ENCODE measurements at places on chromosomes 6 and 20.

GRCh38 chr6:157137501-157137900 lies 185.8 kb downstream of the TMEM242 start:
- no peak for DNase-seq

DNA sequence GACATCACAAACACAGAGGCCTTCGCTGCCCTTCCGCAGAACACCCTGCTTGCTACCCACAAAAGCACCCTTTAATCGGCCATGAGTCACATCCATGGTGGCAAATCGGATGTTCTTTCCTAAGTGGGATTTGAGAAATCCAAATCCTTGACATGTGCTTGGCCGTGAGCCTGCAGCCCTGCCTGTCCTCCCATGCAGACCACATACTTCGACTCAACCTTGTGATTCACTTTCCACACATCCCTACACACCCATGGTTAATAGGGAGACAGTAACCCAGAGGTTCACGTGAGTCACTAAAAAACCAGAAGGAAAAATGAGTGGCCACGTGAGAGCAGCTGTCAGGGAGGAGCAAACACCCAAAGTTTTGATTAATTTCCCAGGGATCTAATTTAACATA lies 19.4 kb downstream of the RAMACL start:
- no peak for DNase-seq

GRCh38 chr6:10406556-10406955 lies 8.3 kb downstream of the TFAP2A start:
- no peak for DNase-seq

GRCh38 chr20:62710886-62711702 lies 2.5 kb downstream of the NTSR1 start:
- peak; percentile 44 for DNase-seq

- DNase-seq, result peak; percentile 55
Measured at GRCh38 chr6:30200551-30201281, 12.5 kb downstream of the TRIM26 start.

DNA sequence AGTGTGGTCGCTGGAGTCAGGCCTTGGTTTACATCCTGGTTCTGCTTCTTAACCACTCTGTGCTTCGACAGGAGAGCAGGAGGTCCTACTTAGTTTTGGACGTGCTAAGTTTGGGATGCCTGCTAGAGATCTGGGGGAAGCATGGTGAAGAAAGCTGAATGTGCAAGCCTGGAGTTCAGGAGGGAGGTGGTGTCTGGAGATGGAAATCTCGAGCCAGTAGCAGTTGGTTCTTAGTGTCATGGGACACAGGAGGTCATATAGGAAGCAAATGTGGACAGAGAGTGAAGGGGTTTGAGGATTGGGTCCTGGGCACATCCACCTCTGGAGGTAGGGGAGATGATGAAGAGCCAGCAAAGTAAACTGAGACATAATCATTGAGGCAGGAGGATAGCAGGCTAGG lies 131.4 kb downstream of the SYCP2 start:
- DNase-seq, result no peak

- DNase-seq, result no peak
Measured at GRCh38 chr6:130765181-130765727, 62.0 kb upstream of the SMLR1 start.

DNA sequence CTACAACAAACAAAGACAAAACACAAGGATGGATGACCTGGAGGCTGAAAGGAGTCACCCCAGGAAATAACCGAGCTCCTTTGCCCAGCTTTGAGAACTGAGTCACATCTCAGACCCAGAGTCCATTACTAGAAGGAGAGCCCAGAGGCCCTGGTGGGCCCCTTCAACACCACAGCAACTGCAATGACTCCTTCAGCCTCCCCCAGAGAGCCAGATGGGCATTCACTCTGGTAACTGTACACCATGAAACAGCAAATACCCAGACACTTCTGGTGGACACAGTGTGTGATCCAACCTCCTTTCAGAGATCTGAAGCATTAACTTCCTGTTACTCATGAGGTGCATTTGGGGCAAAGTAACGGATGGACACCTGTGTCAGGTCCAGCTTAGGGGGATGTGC lies 22.6 kb downstream of the RAET1L start:
- no peak for DNase-seq

DNA sequence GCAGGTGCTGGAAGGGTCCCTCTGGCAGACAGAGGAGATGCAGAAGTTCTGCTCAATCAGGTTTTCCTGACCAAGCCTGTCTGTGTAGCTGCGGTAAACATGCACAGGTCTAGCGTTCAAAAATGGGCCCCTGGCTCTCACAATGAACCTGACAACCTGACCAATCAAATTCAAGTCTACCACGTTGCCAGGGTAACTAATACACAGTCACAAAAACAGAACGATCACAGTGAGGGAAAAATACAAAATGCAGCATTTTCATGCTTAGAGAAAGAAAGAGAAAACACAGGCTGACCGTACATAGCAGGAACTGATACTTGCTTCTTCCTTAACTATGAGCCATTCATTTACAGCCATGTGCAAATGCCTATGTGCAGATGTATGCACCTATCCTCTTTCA lies 353.1 kb upstream of the TSHZ2 start:
- DNase-seq, result no peak

DNA sequence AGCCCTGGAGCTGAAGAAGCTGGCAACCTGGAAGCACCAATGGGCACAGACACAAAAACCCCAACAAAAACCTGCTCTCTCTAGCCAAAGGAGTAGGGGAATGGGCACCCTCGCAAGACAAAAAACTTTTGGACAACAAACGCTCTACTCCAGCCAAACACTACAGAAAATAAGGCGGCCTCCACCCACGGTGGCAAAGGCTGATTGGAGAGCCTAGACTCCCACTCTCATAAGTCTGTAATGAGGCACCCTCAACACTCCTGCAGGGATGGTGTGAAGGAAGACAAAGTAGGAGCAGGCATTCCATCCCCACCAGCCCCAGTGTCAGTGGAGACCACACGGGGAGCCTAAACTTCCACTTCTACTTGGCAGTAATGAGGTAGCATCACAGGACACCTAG lies 8.8 kb downstream of the TTI1 start:
- no peak for DNase-seq

GRCh38 chr6:75348882-75349261 lies 64.3 kb upstream of the TMEM30A start:
- DNase-seq, result no peak

GRCh38 chr20:10076126-10077080 lies 41.6 kb downstream of the ANKEF1 start:
- DNase-seq, result no peak

GRCh38 chr6:90484385-90484784 lies 102.5 kb downstream of the MAP3K7 start:
- DNase-seq, result no peak

GRCh38 chr6:109429496-109429895 lies 10.9 kb downstream of the PPIL6 start:
- no peak for DNase-seq

DNA sequence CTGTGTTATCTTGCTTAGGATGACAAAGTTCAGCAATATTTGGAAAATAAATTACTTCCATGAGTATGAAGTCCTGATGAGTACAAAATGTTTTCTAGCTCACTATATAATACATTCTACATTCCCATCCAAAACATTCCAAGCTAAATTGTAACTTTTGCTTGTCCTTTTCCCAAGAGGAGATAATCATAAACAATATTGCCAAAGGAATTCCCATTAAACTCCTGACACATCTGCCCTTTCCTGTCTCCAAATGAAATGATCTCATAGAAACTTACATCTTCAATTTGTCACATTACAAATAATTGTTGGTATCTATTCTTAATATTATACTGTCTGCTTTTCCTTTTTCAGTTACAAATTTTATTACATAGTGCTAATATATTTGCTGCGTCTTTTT lies 20.4 kb upstream of the SENP6 start:
- no peak for DNase-seq

DNA sequence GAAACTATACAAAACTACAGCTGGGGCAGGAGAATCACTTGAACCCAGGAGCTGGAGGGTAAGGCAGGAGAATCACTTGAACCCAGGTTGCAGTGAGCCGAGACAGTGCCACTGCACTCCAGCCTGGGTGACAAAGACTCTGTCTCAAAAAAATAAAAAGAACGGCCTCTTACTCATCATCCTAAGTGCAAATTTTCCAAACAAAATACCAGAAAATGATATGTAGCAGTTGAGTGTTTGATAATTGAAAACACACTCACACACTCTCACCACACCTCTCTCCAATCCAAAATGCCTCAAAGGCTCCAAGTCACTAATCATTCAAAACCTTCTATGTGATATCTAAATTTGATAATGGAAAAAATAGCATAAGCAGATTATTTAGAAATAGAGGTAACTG lies 198.6 kb upstream of the SHLD1 start:
- no peak for DNase-seq

GRCh38 chr6:84329516-84329915 lies 102.1 kb upstream of the CEP162 start:
- no peak for DNase-seq

- DNase-seq, result no peak
Measured at GRCh38 chr6:166027761-166028160, 139.9 kb downstream of the TBXT start.

DNA sequence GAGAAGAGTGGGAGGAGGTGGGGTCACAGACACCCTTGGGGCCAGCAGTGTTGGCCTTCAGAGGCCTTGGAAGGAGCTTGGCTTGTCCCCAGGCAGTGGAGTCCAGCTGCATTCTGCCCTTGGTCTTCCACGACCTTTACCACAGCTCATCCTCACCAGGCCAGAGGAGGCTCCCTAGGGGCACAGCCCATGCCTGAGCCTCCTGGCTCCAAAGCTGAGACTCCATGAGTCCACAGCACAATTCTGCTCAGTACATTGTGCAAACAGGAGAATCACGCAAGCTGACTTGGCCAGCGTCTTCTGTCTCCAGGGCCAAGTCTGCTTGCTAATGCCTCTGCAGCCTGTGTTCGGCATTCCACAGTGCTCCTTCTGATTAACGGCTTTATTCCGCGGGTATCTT lies 337.2 kb downstream of the SMOC2 start:
- no peak for DNase-seq

DNA sequence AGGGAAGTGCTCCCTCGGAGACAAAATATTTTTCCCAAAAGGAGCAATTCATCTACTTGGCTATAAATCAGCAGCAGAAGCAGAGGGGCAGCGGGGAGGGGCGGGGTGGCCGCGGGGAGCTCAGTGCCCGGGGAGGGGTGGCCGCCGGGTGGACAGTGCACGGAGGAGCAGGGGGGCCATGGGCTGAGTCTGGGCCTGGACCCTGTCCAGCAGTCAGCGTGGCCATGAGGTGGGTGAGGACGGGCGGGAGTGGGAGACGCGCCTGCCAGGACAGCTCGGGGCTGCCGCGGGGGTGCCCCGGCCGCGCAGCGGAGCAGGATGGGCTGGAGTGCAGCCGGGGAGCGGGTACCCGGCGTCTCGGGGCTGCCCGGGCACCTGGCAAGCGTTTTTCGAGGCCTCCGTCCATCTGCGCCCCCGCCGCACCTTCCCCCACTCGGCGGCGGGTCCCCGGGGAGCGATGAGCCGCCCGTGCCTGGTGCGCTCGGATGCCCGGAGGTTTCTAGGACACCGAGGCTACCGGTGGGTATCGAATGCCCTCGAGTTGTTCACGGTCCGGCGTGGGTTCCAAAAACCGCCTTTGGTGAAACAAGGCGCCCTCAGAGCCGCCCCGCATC lies 229.5 kb downstream of the THBS2 start:
- no peak for DNase-seq

DNA sequence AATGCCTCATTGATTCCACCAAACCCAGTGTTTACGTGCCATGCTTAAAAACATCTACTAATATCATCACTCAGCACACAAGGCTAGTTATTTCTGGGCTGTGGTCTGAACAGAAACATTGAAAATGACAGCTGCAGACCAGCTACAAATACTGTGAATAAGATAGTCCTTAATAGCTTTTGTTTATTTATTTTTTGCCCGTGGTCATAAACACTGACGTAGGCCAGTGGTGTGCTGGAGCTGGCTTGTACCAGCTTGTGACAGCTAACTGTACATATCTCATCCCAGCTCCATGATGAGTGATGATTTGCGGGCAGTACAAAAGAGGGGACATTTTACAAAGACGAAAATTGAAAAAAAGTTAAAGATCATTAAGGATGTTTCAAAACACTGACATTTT lies 1057.0 kb downstream of the EPHA7 start:
- no peak for DNase-seq

GRCh38 chr20:16069389-16070010 lies 503.7 kb downstream of the KIF16B start:
- no peak for DNase-seq

DNA sequence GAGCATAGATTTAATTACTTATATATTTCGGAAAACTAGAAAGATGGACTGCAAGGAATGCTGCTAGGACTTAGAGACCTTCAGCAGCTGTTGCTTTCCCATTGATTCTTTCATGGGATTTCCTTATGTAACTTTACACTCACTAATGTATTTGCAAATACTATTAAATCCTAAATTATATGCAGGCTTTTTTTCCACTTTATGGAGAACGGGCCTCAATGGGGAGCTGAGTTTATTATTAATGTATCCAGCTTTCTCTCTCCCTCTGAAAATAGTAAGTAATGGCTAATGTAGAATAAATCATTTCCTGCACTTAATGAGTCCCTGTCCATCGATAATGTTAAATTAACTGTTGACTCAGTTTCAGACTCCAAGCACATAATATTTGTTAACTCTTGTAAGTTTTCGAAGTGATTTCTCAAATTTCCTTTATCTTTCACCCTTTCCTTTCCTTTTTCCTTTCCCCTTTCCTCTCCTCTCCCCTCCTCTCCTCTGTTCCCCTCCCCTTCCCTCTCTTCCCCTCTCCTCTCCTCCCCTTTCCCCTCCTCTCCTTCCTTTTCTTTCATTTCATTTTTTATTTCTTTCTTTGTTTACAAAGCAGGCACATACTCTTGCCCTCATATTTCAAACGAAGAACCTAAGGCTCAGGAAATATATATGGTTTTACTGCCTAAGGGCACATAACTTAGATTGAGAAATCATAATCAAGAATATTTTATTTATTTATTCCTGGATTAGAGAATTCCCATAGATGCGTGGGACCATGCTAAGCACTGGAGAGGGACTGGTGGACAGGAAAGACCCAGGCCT lies 503.6 kb downstream of the MMUT start:
- no peak for DNase-seq

GRCh38 chr6:53023323-53023722 lies 28.2 kb upstream of the GSTA4 start:
- DNase-seq, result no peak

GRCh38 chr6:78909391-78909790 lies 42.0 kb downstream of the IRAK1BP1 start:
- DNase-seq, result no peak

DNA sequence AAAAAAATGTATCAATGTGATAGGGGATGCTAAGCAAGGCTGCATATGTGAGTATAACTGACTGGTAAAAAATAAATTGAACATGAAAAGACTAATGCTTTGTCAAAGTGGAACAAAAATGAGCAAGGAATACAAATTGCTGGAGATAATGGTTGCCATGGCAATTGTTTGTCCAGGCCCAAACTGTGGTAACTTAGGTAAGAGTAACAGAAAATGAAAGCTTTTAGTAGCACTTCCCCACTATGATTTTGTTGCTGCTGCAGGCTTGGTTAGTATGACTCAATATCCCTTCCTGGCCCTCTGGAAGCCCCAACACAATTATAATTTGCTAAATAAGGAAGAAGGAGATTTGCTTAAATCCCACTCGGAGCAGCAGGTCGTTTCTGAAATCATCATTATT lies 577.1 kb downstream of the DOK5 start:
- DNase-seq, result no peak

- no peak for DNase-seq
Measured at GRCh38 chr6:75775219-75775618, 26.2 kb downstream of the MYO6 start.
